ENCODE measurements at places on chromosomes 6 and 20.
A peak's percentile ranks its signal among the peaks of the same experiment; 100 is the strongest.

DNA sequence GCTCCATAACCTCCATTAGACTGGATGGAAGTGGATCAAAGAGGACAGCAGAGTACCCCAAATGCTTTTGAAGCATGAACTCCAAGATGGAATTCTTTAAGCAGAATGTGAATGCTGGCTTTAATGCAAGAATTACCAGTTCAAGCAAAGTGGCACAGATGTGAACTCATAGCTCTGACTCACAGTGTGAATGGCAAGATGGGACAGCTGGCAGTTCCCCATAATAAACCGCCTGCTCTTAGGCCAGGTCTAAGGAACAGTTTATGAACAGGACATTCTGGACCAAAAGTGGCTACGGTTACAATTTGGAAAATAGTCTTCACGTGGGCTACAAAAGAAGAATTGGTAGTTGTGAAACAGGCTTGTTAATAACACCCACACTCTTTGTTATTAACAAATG lies 76.5 kb downstream of the SPTLC3 start:
- DNase-seq = no peak

GRCh38 chr6:111171577-111172400 lies 84.5 kb downstream of the SLC16A10 start:
- DNase-seq = no peak

GRCh38 chr6:126535138-126535537 lies 195.2 kb downstream of the CENPW start:
- no peak for DNase-seq

- DNase-seq = no peak
These were observed 9.1 kb upstream of the CST4 start for GRCh38 chr20:23697947-23698346.

- DNase-seq = no peak
These were observed 2.4 kb downstream of the GTSF1L start for GRCh38 chr20:43724383-43724782.

- no peak for DNase-seq
These were observed 4.2 kb downstream of the TCF19 start for GRCh38 chr6:31162463-31163165.

- DNase-seq = no peak
These were observed 9.6 kb upstream of the MANBAL start for GRCh38 chr20:37279820-37280219.

GRCh38 chr6:160679402-160679769 lies 15.3 kb upstream of the LPA start:
- DNase-seq = no peak

DNA sequence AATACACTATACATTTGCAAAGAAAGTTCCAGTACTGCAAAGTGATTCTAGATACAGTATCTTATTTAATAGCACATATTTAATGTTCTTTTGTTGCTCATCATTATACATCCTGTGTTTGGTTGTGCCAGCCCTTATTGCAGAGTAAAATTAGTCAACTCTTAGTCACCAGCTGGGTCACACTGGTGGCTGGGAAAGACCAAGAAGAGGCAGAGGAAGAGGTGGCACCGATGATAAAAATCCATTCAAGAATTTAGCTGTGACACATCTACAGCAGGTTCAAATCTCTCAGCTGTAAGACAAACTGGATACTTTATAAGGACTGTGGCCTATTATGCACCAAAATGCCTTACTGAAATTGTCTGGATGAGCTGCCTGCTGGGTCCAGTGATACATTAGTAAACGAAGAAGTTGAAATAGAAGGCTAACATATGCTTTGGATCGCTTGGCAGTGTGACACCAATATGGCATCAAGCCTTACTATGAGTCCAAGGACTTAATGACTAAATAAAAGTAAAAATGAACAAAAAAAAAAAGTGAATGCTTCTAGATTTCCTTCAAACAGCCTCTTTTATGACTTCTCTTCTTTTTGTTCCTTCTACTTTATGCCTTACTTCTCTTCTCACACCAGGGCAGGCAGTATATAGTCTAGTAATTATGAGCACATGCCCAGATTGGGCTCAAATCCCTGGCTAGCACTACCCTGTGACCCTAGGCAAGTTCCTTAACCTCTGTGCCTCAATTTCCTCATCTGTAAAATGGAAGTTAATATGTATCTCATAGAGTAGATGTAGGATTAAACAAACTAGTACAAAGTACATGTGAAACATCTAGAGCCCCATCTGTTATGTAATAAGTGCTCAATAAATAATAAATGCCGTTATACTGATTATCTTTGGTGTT lies 29.4 kb upstream of the RNF8 start:
- no peak for DNase-seq

DNA sequence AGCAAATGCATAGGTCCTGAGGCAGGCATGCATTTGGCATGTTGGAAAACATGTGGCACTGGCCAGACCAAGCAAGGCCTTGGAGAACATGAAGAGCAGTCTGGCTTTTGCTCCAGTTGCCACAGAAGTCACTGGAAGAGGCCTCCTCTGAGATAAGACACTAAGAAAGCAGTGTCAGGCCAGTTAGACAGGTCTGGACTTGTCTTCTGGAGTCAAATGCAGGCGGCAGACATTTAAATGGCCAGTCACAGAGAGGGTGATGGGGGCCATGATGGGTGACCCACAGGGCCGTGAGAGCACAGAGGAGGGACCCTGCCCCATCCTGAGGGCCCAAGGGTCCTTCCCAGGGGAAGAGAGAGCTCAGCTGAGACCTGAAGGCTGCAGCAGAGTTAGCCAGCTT lies 26.7 kb upstream of the ADA start:
- no peak for DNase-seq

GRCh38 chr6:49826743-49827406 lies 39.5 kb downstream of the CRISP1 start:
- no peak for DNase-seq

- DNase-seq = no peak
These were observed 260.6 kb downstream of the TFAP2A start for GRCh38 chr6:10154251-10154650.

DNA sequence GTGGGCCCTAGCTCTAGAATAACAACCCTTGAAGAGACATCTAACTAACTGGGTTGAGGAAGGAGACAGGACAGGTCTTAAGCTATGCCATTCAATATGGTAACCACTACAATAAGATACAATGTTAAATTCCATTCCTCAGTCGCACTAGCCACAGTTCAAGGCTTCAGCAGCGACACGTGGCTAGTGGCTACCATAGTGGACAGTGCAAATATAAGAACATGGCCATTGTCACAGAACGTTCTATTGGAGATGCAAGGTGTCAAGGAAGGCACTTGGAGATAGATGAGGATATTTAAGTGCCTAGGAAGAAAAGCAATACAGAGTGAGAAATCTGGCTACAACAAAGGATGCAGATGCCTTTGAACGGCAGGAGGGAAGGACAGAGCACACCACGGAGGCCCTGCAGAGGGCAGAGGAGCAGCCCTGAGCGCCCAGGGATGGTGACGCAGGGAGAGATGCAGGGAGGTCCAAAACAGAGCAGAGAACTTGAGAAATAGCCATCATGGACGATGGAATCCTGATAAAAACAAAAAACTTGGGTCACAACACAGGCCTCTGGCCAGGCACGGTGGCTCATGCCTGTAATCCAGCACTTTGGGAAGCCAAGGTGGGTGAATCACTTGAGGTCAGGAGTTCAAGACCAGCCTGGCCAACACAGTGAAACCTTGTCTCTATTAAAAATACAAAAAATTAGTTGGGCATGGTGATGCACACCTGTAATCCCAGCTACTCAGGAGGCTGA lies 140.7 kb downstream of the ZMYND8 start:
- no peak for DNase-seq

- DNase-seq = peak; percentile 21
These were observed 25.8 kb upstream of the TMEM217 start for GRCh38 chr6:37283671-37284151.

- no peak for DNase-seq
These were observed 70.7 kb upstream of the SMIM29 start for GRCh38 chr6:34319471-34319885.

GRCh38 chr20:11891776-11892545 lies 25.7 kb upstream of the BTBD3 start:
- peak; percentile 93 for DNase-seq

DNA sequence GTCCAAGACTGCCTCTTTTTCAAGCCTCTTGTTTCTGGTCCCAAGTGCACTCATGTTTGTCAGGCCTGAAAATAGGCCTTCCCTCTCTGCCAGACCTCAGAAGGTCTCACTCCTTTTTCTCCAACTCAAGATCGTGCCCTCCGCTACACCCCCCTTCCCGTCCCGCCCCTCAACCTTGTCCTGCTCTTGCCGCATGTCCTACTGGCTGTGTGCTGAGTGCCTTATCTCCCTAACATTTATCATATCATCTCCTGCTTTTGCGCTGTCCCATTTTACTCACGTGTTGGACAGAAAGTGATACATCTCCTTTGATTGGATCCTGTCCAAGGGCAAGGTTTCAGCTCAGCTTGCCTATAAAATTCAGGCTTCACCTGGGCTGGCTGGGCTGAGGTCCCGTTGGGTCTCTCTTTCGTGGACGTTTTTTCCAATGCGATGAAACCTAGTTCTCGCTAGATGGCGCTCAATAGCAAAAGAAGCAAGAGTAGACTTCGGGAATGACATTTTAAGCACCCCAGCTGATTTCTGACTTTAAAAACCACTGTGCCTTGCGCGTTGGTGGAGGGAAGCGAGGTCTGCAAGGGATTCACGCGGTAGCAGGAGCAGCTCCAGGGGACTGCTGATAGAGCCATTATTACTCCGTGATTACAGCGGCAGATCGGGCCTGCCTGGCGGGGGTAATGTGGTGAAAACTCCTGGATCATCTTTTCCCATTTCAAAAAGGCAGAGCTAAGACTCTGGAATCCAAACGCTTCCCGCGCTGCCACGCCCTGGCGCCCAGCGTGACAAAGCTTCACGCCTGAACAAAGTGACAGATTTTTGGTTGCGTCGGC lies 137.6 kb downstream of the IMPG1 start:
- peak; percentile 87 for DNase-seq

DNA sequence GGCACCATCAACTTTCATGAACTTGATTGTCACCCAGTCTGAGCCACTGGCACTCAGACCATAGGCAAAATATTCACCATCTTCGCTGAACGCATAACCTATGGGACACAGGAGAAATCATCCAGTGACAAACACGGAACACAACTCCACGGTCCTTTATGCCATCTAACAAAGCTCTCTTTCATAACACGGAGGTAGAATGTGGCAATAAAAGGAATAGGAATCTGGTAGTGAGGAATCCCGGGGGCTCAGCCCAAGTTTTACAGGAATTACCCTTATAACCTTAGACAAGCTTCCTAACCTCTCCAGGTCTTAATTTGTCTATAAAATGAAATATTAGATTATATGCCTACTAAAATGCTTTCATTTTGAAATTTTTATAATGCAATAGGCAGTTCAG lies 29.4 kb downstream of the PREP start:
- DNase-seq = no peak

DNA sequence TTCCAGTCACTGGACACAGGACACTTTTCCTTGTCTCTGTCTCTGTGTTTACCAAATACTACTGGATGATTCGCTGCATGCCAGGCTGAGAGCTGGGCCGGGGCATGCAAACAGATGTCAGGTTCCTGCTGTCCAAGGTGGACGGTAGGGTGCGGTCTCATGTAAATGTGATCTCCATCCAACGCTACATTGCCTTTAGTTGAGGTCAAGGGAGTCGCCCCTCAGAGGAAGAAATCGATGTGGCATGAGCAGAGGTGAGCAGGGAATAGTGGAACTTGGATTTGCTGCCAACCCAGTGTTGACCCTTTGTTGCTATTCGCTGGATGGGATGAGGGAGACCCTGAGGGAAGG lies 9.8 kb upstream of the TOX2 start:
- DNase-seq = no peak

DNA sequence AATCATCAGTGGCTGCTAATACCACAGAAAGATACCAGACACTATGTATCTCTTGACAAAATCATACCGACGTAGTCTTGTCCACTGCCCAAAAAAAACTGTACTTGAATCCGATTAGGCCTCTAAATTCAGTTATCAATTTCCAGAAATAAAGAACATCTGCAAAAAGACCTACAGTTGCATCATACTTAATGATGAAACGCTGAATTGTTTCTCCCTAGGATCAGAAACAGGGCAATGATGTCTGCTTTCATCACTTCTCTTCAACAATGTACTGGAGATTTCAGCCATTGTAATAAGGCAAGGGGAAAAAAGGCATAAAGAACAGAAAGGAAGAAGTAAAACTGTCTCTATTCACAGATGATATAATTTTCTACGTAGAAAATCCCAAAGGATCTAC lies 152.0 kb downstream of the TASP1 start:
- no peak for DNase-seq

GRCh38 chr6:27777126-27777525 lies 135.1 kb downstream of the OR2B2 start:
- no peak for DNase-seq

DNA sequence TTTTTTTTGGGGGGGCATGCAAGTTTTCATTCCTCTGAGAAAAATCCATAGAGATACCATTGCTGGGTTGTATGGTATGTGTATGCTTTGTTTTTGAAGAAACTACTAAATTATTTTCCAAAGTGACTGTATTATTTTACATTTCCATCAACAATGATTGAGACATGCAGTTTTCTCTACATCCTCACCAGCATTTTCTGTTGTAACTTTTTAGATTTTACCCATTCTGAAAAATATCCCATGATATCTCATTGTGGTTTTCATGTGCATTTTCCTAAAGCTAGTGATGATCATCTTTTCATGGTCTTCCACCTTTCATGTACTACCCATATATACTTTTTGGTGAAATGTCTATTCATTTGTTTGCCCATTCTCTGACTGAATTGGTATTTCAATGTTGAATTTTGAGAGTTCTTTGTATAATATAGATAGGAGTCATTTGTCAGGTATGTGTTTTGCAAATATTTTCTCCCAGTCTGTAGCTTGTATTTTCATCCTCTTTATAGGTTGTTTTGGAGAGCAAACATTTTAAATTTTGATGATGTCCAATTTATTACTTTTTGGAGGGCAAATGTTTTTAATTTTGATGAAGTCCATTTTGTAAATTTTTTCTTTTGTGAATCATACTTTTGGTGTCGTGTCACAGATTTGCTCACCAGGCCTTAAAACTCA lies 827.5 kb upstream of the CITED2 start:
- no peak for DNase-seq

DNA sequence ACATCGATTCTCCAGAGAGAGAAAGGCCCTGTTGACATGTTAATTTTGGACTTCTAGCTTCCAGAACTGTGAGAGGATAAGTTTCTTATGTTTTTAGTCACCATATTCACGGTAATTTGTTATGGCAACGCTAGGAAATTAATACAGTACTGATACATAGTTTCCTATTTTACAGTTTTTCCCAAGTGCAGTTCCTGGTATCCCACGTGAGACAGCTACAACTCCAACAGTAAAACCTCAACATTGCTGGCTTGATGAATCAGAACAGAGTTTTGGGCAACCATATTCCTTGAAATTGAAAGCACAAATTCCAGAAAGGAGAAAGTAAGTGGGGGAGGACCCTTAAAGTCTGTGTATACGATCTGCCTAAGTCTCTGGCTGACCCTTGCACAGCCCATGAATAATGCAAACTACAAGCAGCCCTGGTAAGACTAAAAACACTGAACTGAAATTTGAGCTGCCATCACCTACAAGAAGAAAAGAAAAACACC lies 505.1 kb upstream of the NRSN1 start:
- no peak for DNase-seq

GRCh38 chr6:120675886-120676285 lies 658.4 kb downstream of the TBC1D32 start:
- DNase-seq = no peak

GRCh38 chr20:10468340-10468845 lies 33.3 kb downstream of the SLX4IP start:
- DNase-seq = no peak
